Hematopoietic multipotent progenitor cell (in vitro differentiated cells): ENCODE measurements at places on chromosomes 12 and 14. TPM values are rescaled to one million over a fixed set of nuclear protein-coding genes. Genes with fewer than 3 reads are reported as not detected.

The COA8 gene
- total RNA-seq, result 5.1 TPM

The LHX5 gene
- total RNA-seq, result not detected

The KRT71 gene
- total RNA-seq, result not detected

The TAS2R13 gene
- 1.3 TPM for total RNA-seq

The RND1 gene
- total RNA-seq, result 1.9 TPM

The DBX2 gene
- not detected for total RNA-seq

The CDKL1 gene
- total RNA-seq, result 6.5 TPM

The SERPINA10 gene
- not detected for total RNA-seq

The KLHL33 gene
- 0.27 TPM for total RNA-seq

The PLXNC1 gene
- 49.8 TPM for total RNA-seq

The OTX2 gene
- not detected for total RNA-seq

The TAS2R10 gene
- total RNA-seq, result 0.27 TPM

The HSP90B1 gene
- total RNA-seq, result 87.8 TPM

The LGALS3 gene
- total RNA-seq, result 1.9 TPM

The ACRBP gene
- 15.9 TPM for total RNA-seq

The BLOC1S1 gene
- total RNA-seq, result 47.1 TPM

The TBX3 gene
- under 0.01 TPM for total RNA-seq

The GLI1 gene
- total RNA-seq, result 0.27 TPM

The IAPP gene
- total RNA-seq, result not detected

The SERPINA12 gene
- not detected for total RNA-seq

The TTC6 gene
- total RNA-seq, result not detected

The AICDA gene
- not detected for total RNA-seq
